Mucosa of descending colon (tissue), 3 donors: ENCODE measurements at places on chromosomes 4 and X.

- no peak for DNase-seq
Measured at GRCh38 chr4:26208237-26208994, 112.4 kb upstream of the RBPJ start.

GRCh38 chr4:47315346-47315745 lies 148.2 kb downstream of the COMMD8 start:
- DNase-seq: no peak

GRCh38 chrX:10352536-10352935 lies 195.8 kb downstream of the CLCN4 start:
- DNase-seq: no peak

GRCh38 chrX:140817943-140818342 lies 108.4 kb downstream of the LINC00632 start:
- DNase-seq: no peak

GRCh38 chr4:127309369-127310102 lies 323.2 kb upstream of the INTU start:
- DNase-seq: no peak

GRCh38 chrX:120029354-120029753 lies 48.1 kb downstream of the RHOXF2B start:
- DNase-seq: no peak

DNA sequence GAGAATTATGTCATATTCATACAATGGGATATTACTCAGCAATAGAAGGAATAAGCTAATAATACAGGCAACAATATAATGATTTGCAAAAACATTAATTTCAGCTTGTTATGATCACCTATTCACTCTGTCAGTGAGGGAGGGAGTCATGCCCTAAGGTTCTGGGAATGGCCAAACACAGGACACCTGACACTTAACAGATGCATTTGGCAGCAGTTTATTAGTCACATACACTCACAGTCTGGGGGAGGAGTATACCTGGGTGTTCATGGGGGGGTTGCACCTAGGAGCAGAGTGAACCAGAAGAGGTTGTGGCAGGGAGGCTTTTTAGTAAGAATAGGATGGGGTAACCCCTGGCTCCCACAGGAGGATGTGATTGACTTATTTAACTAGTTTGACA lies 38.3 kb downstream of the SERPINA7 start:
- DNase-seq: no peak
